ENCODE measurements at places on chromosomes 6 and 20. TPM values are rescaled to one million over a fixed set of nuclear protein-coding genes. Genes with fewer than 3 reads are reported as not detected.

DNA sequence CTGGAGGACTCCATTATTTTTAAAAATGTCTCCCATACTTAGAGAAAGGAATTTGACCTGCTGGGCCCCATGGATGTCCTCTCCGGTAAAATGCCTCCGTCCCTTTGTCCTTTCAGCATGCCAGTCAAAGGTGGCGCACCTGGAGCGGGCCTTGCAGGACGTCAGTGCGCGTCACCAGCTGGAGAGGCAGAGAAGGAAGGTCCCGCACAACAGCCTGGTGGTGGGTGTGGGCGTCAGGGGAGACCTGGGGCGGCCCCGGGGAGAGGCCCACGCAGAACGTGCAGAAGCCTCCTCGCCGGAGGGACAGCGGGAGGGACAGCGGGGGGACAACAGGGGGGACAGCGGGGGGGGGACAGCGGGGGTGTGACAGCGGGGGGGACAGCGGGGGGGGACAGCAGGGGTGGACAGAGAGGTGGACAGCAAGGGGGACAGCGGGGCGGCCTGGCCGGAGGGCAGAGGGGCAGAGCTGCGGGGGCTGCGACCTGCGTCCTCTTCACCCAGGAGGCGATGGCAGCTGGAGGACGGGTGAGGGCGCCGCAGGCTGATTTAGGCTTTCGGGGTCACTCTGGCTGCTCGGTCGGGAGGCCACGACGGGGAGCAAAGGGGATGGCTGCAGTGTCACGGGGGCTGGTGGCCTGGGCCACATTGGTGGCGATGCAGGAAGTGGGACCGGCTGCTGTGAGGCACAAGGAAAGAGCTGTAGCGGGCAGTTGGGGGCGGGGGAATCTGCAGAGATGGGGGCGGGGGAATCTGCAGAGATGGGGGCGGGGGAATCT, 859 bp upstream of the KIF25 start:
- DNase-seq, result no peak

DNA sequence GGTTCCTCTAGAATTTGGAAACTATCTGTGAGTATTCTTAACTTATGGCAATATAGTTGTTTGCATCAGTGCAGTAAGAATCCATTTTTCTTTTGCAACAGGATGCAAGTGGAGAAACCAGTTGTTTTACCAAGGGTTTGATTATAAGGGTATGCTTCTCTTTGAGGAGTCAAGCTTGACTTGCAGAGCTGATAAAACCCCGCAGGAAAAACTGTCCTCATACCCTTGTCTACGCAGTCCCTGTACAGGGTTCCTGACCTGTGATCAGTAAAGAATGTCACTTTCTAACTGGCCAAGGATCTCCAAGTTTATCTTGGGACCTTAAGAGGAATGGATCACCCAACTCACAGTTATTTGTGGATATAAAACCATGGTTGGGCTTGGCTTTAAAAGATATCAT, 161.1 kb upstream of the OLIG3 start:
- no peak for DNase-seq

DNA sequence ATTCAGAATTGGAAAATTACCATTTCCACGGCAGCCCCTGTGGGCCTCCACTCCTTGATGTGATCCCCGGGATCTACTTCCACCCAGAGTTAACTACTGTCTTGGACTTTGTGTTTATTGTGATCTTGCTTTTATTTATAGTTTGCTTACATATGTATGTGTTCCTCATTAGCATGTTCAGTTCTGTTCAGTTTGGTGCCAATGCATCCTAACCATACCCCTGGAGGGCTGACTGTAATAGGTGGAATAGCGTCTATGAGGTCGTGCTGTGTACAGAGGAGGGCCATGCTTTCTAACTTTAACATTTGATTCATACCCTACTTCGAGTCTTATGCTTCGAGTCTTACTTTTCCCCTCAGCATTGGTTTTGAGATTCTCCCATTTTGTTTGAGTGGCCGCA, 104.3 kb upstream of the SLC24A3 start:
- DNase-seq, result no peak

DNA sequence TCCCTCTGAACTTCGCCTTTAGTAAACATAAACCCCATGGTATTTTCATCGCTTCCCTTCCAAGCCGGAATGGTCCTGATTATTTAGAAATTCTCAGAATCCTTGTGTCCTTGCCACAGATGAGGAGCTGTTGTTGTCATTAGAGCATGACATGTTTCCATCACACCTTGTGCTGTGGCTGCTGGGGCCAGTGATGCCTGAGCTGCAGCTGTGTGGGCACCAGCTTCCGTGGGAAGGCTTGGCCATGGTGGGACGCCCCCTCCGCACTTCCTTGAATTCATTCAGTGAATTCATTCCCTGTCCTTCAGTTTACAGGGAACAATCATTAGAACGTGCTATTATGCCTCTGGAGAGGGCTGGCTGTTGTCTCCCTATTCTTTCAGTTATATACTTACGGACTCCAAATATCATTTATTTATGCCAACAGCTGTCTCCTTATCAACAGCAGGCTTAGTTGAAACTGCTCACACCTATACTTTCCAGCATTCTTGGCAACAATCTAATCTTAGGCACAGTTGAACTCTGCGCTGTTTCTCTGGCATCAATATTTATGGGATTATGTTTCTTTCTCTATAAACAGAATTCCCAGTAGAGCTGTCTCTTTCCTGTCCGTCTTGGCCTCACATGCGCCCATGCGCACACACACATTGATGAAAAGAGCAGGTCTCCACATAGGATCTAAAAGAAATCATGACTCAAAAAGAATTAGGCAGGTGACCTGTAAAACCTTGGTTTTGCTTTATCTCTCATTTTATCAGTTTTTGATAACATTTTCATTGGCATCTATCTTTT, 9.0 kb downstream of the ADGRF1 start:
- DNase-seq, result no peak

- no peak for DNase-seq
Observed at GRCh38 chr20:58990651-58991445, 9.8 kb downstream of the NELFCD start.

DNA sequence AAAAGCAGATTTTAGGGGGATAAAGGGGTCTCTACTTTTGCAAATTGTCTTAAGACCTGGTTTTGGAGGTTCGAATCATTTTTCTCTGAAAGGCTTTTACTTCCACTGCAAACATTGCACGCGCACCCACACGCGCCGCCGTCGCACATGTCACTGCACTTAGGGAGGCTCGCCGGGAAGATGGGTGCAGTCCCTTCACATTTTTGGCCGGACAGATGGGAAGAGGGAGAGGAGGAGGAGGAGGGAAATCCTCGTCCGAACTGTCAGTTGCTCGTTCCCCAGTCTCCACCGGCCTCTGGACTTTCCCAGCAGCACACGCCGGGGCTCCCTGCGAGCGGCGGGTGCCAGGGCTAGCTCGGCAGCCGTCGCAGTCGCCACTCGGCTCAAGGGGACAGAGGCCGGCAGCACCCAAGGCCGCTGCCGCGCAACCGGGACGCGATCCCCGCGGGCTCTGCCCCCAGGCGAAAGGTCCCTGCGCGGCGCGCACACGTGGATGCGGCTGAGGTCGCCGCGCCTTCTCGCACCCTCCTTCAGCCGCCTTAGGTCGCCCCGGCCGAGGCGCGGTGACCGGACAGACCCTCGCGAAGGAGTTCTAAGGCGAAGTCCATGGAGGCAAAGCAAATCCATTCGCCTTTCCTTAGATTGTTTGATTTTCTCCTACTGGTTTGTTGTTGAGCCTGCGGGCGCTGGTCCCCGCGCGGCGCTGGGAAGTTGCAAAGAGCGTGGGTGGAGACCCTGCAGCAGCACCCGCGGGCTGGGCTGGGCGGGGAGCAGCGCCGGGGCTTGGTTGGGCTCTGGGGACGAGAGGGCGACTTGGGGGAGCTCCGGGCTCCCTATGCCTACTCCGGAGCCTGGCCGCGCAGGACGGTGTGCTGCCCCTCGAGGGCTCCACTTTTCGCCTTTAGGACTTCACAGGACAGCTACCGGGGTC, 1.2 kb downstream of the MYB start:
- peak; percentile 63 for DNase-seq

DNA sequence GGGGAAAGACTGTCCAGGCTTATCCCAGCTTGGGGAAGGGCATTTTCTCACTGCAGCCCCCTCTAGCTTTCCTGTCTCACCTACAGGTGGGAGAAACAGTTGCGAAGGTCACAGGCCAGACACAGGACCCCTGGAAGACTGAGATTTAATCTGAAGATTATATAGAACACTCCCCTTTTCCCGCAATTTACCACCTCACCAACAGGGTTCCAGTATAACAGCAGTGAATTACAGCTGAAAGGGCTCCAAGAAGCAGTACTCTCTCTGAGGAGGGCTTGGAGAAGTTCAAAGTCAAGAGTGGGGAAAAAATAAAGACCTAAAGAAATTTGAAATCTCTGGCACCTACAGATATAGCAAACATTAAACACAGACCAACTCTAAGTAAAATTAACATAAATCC, 111.9 kb downstream of the ANKRD60 start:
- no peak for DNase-seq

The SLC4A11 gene
- 0.66 TPM for total RNA-seq

The PMEPA1 gene
- total RNA-seq, result 9.9 TPM

Measured in naive thymus-derived CD4-positive, alpha-beta T cell (primary cell).